ENCODE measurements at places on chromosomes 7 and 10.

GRCh38 chr7:67571026-67571545 is 574.5 kb downstream of the TYW1 start:
- no peak for DNase-seq

DNA sequence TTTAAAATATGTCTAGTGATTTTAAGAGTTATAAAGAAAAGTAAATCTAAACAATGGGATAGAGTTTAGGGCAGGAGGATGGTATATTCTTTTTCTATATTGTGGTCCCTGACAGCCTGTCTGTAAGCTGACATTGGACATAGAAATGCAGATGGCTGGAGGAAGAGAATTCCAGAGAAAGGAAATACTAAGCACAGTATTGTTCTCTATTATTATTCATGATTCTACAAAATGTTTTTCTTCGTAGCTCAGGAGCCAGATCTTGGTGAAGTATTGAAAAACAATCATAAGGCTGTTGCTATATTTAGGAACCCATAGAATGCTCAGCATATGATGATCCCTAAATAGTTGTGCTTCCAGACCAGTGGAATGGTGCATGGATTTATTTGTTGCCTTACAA is 117.0 kb upstream of the FAM3C start:
- no peak for DNase-seq

DNA sequence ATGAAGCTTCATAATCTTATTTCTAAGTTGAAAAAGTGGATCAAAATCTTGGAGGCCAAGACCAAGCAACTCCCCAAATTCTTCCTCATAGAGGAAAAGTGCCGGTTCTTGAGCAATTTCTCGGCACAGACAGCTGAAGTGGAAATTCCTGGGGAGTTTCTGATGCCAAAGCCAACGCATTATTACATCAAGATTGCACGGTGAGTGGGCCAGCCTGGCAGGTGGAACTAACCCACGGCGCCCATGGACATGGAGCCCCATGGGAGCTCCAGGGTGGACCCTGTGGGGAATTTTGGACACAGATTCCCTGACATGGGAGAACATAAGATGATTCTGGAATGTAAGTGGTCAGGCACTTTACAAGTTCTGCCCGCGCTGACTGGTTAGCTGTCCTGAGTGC is 125.9 kb downstream of the TRRAP start:
- DNase-seq: no peak

- no peak for DNase-seq
These were observed 1.2 kb downstream of the GPNMB start for GRCh38 chr7:23247603-23248335.

- no peak for DNase-seq
These were observed 31.5 kb downstream of the C7orf25 start for GRCh38 chr7:42880392-42880791.

- no peak for DNase-seq
These were observed 19.9 kb downstream of the FAM241B start for GRCh38 chr10:69649786-69650550.

DNA sequence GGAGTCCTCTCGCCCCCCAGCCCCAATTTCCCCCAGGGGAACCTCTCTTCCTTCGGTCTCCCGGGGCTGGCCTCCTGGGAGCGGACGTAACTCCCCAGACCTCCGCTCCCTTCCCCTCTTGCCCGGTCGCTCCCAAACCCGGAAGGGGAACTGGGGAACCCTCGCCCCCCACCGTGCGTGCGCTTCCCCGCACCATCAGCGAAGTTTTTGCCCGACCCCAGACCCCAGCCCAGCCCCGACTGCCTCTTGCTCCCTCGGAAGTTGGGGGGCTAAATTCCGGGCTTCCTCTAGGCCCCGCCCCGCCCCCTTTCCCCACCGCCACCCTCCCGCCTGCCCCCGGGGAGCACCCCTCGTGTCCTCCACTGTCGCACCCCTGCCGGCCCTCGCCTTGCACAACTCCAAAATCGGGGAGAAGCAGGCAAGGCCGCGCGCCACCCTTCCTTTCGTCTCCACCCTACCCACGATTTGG is 436 bp downstream of the GNB2 start:
- DNase-seq: peak; percentile 57

DNA sequence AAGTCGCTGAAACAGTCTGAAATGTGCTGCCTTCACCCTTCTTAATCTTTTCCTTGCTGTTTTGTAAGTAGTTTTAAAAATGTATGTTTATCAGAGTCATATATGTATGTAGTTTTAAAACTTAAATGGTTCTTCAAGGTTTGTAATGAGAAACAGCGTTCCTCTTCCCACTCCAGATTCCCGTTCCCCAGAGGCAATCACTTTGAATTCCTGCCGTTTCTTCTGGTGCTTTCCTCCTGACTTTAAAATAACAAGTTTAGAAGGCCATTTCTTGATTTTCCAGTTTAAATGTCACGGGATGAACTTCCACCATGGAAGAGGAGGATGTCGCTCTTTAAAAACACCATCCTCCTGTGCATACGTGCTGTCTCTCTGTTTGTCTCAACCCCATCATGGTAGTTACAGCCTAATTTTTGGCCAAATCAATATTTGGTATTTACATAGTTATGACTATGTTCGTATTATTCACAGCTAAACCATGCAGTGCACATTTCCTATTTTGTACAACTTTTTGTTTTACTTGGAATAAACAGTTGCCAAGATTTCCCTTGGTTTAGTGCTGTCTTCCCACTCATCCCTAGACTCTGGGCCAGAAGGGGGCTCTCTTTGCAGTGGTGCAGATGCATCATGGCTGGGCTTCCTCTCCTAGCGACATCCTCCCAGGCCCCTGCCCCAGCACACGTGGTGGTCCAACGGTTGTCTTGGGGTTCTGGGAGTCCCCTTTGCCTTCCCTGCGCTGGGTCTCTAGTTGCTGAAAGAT is 151.4 kb downstream of the PTPN20 start:
- no peak for DNase-seq

GRCh38 chr7:141986923-141987322 is 8.8 kb upstream of the MGAM start:
- no peak for DNase-seq

- no peak for DNase-seq
These were observed 104.3 kb downstream of the RSU1 start for GRCh38 chr10:16712883-16713282.

- DNase-seq: no peak
These were observed 160.2 kb downstream of the BICC1 start for GRCh38 chr10:58672845-58673244.

GRCh38 chr10:86836044-86836443 is 79.6 kb downstream of the BMPR1A start:
- DNase-seq: no peak

- no peak for DNase-seq
These were observed 1.6 kb downstream of the FAM204A start for GRCh38 chr10:118340486-118340885.

- no peak for DNase-seq
These were observed 347.0 kb downstream of the KCNMA1 start for GRCh38 chr10:77290528-77291155.

DNA sequence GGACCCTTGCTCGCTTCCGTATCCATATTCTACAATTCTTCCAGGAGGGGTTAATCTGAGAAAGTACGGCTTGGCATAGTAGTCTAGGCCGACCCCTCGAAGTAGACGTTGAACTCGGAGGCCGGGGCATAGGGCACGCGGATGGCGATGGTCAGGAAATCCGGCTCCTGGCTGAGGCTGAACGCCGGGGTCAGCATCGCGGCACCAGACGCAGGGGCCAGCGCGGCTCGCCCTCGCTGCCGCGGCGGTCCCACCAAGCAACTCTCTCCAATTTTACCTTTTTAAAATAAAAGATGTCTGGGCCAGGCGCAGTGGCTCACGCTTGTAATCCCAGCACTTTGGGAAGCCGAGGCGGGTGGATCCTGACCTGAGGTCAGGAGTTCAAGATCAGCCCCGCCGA is 7.3 kb upstream of the SGMS1 start:
- DNase-seq: no peak

- no peak for DNase-seq
These were observed 254.0 kb upstream of the LRGUK start for GRCh38 chr7:133873187-133873586.

- no peak for DNase-seq
These were observed 86.9 kb downstream of the CXCL12 start for GRCh38 chr10:44297963-44298362.

GRCh38 chr10:17644485-17644943 is 563 bp downstream of the STAM start:
- DNase-seq: no peak

DNA sequence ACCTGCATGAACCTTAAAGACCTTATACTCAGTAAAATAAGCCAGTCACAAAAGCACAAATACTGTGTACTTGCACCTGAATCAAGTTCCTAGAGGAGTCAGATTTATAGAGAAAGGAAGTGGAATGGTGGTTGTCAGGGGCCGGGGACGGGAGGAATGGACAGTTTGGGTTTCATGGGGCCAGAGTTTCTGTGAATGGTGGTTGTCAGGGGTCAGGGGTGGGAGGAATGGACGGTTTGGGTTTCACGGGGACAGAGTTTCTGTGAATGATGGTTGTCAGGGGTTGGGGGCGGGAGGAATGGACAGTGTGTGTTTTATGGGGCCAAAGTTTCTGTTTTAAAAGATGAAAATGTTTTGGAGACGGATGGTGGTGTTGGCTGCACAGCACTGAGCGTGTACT is 260.0 kb upstream of the MKI67 start:
- no peak for DNase-seq

GRCh38 chr10:24000271-24000813 is 208.6 kb upstream of the KIAA1217 start:
- no peak for DNase-seq

DNA sequence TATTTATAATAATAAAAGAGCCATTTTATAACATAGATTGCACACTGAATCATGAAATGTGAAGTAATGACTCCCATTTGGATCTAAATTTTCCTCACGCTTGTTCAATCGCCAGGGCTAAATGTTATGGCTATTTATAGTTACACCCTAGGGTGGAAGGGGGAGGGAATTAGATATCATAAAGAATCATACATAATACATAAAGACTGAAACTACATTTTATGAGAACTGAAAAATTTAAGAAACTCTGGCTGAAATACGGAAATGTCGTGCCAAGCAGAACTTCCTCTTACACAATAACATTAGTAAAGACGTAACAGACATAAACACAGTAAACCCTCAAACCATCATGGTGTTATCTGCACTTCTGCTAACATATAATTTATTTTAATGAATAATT is 327.5 kb upstream of the PHF14 start:
- DNase-seq: no peak

DNA sequence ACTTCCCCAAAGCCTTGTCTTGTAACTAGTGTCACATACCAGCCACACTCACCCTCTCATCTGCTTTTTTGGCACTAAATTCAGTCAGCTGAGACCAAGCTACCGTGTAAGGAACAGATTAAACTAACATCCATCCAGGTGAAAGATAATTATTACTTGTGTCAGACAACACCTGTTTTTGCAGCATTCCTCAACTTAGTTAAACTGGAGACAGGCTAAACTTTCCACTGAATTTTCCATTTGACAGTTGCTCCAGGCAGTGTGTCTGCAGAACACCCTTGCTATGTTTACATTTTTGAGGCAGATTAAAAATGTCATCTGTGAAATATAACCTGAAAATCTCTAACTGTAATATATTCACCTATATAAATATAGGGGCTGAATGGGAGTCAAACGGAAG is 73.6 kb downstream of the CYP26A1 start:
- DNase-seq: no peak

GRCh38 chr7:45609180-45609579 is 35.0 kb downstream of the ADCY1 start:
- no peak for DNase-seq

GRCh38 chr10:78170026-78170475 is 136.4 kb downstream of the RPS24 start:
- no peak for DNase-seq
